ENCODE measurements at places on chromosomes 16 and 17.

- no peak for DNase-seq
These were observed 980 bp downstream of the TBC1D10B start for GRCh38 chr16:30369091-30369937.

- DNase-seq, result no peak
These were observed 30.0 kb upstream of the SKAP1 start for GRCh38 chr17:48460052-48460451.

DNA sequence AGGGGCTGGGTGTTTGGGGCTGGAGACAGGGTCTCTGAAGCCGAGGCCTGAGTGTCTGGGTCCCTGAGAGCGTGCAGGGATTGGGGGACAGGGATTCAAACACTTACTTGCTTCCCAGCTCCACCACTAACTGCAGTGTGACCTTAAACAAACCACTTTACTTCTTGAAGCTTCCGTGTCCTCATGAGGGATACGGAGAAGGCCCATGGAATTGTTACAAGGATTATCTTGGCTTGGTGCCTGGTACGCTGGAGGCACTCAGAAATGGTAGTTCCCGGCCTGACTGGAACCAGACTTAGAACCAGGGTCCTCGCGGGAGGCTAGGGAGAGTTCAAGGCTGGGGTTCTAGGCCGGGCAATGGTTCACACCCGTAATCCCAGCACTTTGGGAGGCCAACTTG is 2.9 kb upstream of the CXCL16 start:
- DNase-seq, result no peak

DNA sequence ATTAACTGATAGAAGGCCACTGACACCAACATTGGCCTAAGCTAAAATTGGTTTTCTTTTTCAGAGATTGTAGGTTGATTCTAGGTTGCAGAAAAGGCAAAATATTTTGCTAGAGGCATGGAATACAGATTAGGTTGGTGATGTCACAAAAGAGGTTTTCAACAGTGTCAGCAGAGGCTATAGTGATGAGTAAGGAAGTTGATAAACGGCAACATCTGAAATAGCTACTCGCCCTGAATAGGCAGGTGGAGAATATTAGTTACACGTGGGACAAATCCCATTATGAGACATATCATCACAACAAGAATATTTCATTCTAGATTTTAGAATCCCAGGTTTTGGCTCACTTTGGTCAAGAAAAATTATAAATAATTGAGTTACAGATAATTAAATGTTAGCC is 1.5 kb upstream of the TOM1L1 start:
- DNase-seq, result no peak

DNA sequence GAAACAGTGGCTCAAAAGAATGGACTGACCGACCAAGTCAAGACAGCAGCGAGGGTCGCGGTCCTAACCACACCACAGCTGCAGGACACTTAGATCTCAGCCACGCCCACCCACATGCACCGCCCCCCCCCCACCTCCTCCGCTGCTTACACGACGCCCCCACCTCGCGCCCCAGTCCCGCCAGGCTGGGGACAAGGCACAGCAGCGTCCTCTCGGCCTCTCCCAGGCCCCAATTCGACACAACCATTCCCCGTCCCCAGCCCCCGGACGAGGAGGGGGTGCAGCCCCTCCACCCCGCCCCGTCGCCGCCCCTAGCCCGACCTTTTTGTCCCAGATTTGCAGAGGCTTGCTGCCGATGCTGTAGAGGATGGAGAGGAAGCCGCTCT is 477 bp downstream of the CFAP20 start:
- DNase-seq, result no peak

DNA sequence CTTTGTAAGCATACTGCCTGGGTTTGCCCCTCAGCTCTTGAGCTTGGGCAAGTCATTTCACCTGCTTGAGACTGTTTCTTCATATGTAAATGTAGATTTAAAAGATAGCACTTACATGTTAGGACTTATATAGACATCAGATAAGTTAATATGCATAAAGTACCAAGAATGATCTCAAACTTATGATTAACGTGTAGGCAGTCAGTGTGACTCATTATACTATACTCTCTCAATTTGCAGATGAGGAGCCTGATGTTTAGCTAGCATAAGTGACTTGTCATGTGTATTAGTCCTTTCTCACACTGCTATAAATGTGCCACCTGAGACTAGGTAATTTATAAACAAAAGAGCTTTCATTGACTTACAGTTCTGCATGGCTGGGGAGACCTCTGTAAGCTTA is 690.5 kb downstream of the KCNJ2 start:
- no peak for DNase-seq

DNA sequence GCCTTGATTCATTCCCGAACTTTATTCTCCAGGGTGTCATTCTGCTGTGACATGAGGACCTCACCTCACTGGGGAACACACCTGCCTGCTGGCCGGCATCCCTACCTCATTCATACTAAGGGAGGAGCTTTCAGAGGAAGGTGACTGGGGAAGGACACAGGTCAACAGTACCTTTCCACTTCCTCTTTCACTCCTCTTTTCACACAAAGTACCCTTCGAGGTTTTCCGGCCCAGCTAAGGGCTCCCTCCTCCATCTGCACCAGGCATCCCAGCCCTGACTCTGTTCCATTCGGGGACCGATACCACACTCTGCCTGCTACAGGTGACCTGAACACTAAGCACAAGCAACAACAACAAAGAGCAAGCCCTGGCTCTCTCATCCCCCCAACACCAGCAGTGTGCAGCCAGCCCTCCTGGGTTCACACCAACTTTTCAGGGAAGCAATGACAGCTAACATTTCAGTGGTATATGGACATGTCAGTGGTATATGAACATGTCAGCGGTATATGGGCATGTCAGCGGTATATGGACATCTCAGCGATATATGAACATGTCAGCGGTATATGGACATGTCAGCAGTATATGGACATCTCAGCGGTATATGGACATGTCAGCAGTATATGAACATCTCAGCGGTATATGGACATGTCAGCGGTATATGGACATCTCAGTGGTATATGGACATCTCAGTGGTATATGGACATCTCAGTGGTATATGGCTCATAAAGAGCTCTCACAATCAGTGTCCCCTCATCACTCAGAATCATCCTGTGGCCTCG is 16.0 kb downstream of the TRIM25 start:
- DNase-seq, result no peak

DNA sequence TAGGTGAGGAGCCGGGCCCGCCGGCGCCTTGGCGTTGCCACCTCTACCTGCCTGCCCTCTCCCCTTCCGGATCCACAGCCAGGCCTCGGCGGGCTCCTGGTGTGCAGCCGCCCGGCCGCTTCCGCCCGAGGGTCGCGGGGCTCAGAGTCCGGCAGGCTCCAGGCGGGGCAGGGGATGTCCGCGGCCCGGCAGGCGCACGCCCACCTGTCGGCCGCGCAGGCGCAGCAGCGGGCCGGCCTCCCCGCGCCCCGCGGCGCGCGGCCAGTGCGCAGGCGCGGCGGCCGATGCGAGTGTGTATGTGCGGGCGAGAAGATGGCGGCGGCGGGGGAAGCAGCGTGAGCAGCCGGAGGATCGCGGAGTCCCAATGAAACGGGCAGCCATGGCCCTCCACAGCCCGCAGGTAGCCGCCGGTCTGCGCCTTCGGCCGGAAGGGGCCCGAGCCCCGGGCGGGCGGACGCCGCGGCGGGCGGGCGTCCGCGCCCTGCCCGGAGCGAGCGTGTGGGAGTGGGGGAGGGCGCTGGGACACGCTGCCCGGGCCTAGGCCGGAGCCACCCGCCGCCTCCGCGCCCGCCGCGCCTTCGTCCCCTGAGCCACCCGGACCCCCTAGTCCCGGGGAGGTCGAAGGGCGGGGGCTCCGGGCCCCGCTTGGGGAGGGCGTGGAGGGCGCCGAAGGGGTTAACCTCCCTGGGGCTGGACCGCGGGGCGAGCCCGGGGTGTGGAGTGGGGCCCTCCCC is at the start of gene USP10:
Gene USP10, plus strand, starts transcription at position 289 of the 734 bp plus-strand sequence. Its CDS starts 91 bp downstream, at position 380.
- DNase-seq, result peak; percentile 81

DNA sequence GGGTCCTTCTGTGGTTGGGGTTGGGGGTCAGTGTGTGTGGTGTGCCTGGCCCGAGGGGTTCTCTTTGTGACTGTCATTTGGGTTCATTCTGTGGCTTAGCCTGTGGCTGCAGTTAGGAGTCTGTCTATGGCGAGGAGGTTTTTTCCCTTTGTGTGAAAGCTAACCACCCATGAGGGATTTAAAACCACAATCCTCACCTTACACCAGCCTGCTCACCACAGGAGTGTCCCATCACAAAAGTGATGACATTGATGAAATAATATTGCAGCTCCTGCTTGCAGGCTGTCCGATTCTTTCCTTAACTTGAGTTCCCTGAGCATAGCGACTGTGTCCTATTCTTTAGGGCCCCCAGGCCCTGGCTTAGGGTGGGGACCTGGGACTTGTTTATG is 113.6 kb downstream of the RAP1GAP2 start:
- no peak for DNase-seq

DNA sequence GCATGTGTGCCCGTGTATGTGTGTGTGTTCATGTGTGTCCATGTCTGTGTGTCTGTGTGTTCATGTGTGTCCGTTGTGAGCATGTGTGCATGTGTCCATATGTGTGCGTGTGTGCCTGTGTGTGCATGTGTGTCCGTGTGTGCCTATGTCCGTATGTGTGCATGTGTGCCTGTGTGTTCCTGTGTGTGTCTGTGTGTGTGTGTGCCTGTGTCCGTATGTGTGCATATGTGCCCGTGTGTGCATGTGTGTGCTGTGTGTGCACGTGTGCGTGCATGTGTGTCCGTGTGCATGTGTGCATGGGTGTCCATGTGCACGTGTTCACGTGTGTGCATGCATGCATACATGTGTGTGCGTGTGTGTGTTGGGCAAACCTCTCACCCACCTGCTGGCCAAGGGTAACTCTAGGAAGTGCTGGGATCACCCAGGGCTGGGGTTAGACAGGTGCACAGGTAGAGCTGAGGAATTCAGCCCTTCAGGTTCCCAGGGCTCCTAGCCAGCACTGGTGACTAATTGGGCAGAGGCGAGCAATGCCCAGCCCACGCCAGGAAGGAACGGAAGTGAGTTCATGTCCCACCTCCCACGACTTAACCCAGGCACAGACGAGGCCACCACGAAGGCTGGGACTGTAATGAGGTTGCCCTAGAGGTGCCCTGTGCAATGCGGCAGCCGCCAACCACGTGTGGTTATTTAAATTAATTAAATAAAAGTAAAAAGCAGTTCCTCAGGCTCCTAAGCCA is 8.2 kb upstream of the CSNK1D start:
- no peak for DNase-seq

DNA sequence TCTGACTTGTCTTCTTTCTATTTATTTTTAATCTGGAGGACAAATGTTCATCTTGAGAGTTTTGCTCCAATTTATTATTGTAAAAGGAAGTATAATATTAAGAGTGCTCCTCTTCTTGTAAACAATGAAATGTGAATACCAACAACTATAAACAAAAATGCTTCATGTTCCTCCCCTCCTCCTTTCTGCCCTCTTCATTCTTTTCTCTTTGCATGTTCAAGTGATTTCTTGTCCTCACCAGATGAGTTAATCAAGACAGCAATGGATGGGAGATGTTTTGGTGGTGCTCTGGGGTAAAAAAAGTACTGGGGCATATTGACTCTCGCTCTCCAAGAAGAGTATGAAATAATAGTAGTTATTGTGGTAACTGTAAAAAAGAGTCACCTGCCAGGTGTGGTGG is 24.3 kb downstream of the ITGB3 start:
- no peak for DNase-seq

DNA sequence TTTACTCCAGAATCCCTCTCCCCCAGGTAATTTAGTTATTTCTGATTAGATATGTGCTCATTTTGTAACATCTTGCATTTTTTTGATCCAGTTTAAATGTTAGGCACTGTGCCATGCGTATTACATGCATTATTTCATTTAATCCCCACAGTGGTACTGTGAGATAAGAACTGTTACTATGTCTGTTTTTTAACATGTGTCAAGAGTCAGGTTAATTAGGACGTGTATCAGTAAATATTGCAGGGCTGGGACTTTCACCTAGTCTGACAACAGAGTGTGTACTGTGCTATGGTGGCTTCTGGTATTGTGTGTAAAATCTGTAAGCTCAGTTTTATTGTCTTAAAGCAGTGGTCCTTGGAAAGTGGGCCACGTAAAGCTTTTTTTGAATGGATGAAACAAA is 10.6 kb downstream of the RSPRY1 start:
- no peak for DNase-seq

GRCh38 chr17:73297934-73298861 is 13.6 kb downstream of the CDC42EP4 start:
- DNase-seq, result no peak

DNA sequence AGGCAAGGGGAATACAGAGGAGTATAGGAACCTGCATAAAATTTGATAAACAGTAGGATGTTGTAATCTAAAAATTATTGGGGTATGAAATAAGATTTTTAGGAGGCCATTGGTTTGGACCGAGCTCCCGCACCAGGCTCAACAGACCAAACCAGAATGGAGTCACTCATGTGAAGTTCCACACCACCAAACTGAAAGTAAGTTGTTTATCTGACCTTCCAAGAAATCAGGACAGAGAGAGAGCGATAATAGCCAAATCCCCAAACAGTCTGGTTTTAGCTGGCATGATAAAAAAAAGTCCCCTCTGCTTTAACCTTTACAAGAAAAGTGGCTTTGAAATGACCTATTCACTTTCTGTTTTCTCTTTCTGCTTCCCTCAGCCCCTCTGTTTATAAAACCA is 45.7 kb upstream of the SIAH1 start:
- no peak for DNase-seq

GRCh38 chr16:56860226-56861020 is 4.6 kb upstream of the SLC12A3 start:
- peak; percentile 16 for DNase-seq

GRCh38 chr16:11131706-11132105 is 124.3 kb downstream of the SOCS1 start:
- DNase-seq, result no peak

- no peak for DNase-seq
These were observed at the start of gene FADS6 for GRCh38 chr17:74892974-74893911. FADS6 (minus strand) TSS chr17:74893633; CDS start chr17:74893595, 38 bp downstream.

- no peak for DNase-seq
These were observed 8.3 kb downstream of the TSPAN10 start for GRCh38 chr17:81644976-81645952.

GRCh38 chr17:36979565-36979941 is 30.8 kb downstream of the AATF start:
- no peak for DNase-seq

DNA sequence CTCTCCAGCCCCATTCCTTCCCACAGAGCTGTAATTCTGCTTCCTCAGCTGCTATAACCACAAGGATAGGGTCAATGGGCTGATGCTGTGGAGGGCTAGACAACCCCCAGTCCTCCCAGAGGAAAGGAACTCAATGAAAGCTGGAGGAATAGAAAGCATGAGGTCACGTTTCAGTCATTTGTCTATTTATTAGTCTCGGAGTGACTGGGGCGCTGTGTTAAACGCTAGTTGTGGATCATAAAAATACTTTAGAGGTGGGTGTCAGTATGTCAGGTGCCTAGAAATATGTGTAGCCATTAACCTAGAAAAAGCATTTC is 787 bp upstream of the CCL3L1 start:
- no peak for DNase-seq

GRCh38 chr17:28760601-28761562 is 17.1 kb downstream of the TRAF4 start:
- no peak for DNase-seq

GRCh38 chr17:69428252-69428980 is 13.9 kb downstream of the MAP2K6 start:
- DNase-seq, result no peak

GRCh38 chr17:50533720-50534148 is 1.2 kb downstream of the EPN3 start:
- DNase-seq, result no peak

GRCh38 chr17:37148156-37148555 is 199.4 kb downstream of the AATF start:
- DNase-seq, result no peak
